Bronchus fibroblast of lung (primary cell): ENCODE measurements at places on chromosomes 1 and 21. TPM values are rescaled to one million over a fixed set of nuclear protein-coding genes. Genes with fewer than 3 reads are reported as not detected.

Gene TSPEAR
- not detected in 2 replicates for total RNA-seq

Gene NKAIN1
- total RNA-seq: 0.15 and 2.4 TPM in 2 replicates

Gene LAMC2
- total RNA-seq: 1.8 and 2.2 TPM in 2 replicates

Gene FCRL2
- not detected in 2 replicates for total RNA-seq

Gene PLD5
- total RNA-seq: under 0.01 and 0.15 TPM in 2 replicates

Gene OXCT2
- 1.5 and 1.6 TPM in 2 replicates for total RNA-seq

Gene TMEM269
- under 0.01 TPM in 1 of 2 replicates, not detected in the other for total RNA-seq

Gene SLC45A1
- total RNA-seq: 3.0 and 3.5 TPM in 2 replicates

Gene SYT14
- under 0.01 TPM in 2 replicates for total RNA-seq

Gene GABRD
- not detected in 2 replicates for total RNA-seq

Gene LCE3E
- not detected in 2 replicates for total RNA-seq

Gene CACNA1S
- total RNA-seq: not detected in 2 replicates

Gene RSPH1
- not detected in 2 replicates for total RNA-seq

Gene PLPPR4
- under 0.01 and 0.15 TPM in 2 replicates for total RNA-seq

Gene MR1
- total RNA-seq: 3.9 and 4.2 TPM in 2 replicates

Gene VHLL
- total RNA-seq: not detected in 2 replicates

Gene MAN1C1
- total RNA-seq: 0.59 and 1.0 TPM in 2 replicates

Gene CR2
- total RNA-seq: not detected in 2 replicates

Gene RCOR3
- 8.2 and 10.8 TPM in 2 replicates for total RNA-seq

Gene KLHL12
- 22.4 TPM in 2 replicates for total RNA-seq
